H9 (cell line): ENCODE measurements at places on chromosomes 16 and 17.
A peak's percentile ranks its signal among the peaks of the same experiment; 100 is the strongest.

- DNase-seq, result no peak
Observed at GRCh38 chr16:89103781-89104180, 10.1 kb downstream of the ACSF3 start.

- DNase-seq, result no peak
Observed at GRCh38 chr16:1687427-1688316, 9.6 kb downstream of the JPT2 start.

DNA sequence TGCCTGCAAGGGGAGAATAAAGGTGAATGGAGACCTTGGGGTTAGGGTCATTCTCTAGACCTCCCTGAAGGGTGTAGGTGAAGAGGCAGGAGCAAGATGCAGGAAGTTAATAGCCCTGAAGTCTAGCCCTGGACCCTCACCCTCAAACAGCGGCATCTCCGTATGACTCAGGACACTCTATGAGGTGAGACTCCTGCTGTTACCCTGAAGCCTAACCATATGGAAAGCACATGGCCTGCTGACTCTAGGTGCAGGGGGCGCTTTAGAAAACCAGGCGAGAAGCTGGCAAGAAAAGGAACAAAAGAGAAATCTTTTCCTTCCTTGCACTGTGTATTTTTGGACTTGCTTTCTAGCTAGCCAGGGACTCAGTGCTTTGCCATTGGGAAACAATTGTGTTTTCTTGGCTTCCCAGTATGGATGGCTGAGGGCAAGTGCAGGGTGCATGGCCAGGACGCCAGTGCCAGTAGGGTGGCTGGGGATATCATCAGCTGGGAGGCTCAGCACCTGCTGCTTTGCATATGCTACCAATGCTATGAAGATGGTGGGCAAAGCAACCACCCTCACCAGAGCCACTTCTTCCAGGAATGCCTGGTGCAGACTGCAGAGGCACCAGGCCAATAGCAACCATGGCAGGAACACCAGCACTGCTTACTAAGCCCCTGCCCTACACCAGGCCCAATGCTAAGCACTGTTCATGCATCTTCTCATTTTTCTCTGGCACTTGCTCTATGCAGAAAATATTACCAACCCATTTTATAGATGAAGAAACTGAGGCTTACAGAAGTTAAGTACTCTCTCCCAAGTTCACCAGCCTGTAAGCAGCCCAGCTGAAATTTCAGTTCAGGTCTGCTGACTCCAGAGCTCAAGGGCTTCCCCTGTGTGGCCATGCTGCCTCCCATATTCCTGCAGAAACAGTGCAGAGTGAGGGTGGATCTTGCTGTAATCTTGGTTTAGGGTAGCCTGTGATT lies 425.1 kb downstream of the SLC39A11 start:
- no peak for DNase-seq

GRCh38 chr16:8804313-8804712 lies 6.7 kb downstream of the PMM2 start:
- DNase-seq, result no peak

GRCh38 chr17:10099051-10099571 lies 99.3 kb downstream of the GAS7 start:
- no peak for DNase-seq

DNA sequence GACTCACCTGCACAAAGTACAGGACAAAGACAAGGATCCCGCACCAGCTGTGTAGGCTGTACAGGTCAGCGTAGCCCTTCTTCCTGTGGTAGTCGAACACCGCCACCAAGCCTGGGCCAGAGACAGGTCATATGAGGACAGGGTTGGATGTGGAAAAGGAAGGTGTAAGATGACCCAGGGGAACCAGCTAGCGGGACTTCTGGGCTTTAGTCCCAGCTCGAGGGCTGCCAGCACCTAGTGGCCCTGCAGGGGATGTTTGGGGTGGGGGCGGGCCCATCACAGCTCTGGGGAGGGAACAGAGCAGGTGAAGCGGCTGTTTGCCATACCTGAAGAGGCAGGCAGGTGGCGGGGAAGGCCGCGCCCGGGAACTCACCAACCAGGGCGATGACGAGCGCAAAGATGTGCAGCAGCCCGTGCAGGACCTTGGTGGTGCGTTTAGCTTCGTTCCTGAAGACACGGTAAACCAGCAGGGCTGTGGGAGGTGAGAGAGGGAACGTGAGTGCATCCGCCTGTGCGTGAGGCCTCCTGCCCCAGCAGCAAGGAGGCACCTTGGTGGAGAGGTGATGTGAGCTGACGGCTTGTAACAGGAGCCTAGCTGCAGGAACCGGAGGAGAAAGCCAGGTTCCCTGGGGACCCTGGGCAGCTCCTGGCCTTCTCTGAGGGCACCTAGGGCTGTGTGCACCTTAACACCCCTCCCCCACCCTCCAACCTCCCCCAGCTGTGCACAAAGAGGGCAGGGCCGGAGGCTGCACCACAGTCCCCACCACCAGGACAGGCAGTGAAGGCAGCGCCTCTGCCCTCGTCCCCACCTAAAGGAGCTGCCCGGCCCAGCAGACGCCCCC lies 10.2 kb downstream of the CYB561 start:
- DNase-seq, result peak; percentile 89

DNA sequence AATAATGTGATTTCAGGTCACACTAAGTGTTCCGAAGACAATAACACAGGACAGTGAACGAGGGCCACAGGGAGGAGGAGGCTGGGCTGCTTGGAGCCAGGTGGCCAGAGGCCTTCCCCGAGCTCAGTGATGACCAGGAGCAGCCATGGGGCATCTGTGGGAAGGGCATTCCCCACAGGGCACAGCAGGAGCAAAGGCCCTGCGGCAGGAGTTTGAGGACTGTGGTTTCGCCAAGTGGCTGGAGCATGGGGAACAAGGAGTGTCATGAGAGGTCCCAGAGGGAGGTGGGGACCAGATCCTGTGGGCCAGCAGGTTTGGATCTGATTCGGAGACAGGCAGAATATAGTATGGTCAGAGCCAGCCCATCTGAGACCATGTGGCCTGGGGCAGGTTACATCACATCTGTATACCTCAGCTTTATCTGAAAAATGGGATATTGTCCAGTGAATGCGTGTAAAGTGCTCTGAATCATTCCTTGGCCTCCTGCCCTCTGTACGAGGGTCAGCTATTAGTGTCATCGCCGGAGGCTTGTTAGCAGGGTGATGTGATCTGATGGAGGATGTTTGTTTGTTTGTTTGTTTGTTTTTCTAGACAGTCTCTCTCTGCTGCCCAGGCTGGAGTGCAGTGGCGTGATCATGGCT lies 176.8 kb downstream of the KATNIP start:
- DNase-seq, result no peak
